ENCODE measurements at places on chromosomes 3 and 15. TPM values are rescaled to one million over a fixed set of nuclear protein-coding genes. Genes with fewer than 3 reads are reported as not detected.

- DNase-seq = no peak
Observed at GRCh38 chr3:76096836-76097588, 311.7 kb upstream of the ZNF717 start.

DNA sequence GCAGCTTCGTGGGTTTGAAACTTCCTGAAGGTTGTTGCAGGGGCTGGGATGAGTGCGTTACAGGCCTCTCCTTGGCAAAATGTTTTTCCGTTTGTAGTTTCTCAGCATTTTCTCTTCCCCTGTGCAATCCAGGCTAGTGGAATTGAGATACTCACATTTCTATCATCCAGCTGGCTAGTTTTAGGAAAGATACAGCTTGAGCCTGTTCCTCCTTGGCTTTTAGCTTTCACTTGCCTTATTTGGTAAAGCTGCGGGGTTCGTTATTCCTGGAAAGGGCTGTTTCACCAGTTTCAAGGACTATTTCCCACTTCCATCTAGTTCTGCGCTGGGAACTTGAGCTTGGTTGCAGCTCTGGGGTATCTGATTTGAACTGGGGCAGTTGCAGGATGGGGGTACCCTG, 90.3 kb downstream of the ITPR1 start:
- no peak for DNase-seq

- DNase-seq = no peak
Observed at GRCh38 chr3:106745344-106746168, 631.7 kb upstream of the CCDC54 start.

- no peak for DNase-seq
Observed at GRCh38 chr3:126995926-126996512, 13.1 kb downstream of the PLXNA1 start.

GRCh38 chr3:33914731-33915379, 116.4 kb downstream of the PDCD6IP start:
- DNase-seq = no peak

Gene CPA3
- total RNA-seq = not detected

Gene AMIGO3
- 0.30 TPM for total RNA-seq

Gene CPEB1
- total RNA-seq = not detected

Gene NAA80
- 28.9 TPM for total RNA-seq

Measured in activated CD4-positive, alpha-beta T cell treated with anti-CD3 and anti-CD28 coated beads, Interleukin-2, amount 10 ng/mL, durations not matched to agents 7 days and 5 days (primary cell).